ENCODE measurements at places on chromosomes 1 and 21.
A peak's percentile ranks its signal among the peaks of the same experiment; 100 is the strongest.

GRCh38 chr1:34655206-34655874 lies 99.5 kb upstream of the GJB5 start:
- DNase-seq = no peak

GRCh38 chr1:119808491-119808890 lies 2.8 kb downstream of the REG4 start:
- no peak for DNase-seq

DNA sequence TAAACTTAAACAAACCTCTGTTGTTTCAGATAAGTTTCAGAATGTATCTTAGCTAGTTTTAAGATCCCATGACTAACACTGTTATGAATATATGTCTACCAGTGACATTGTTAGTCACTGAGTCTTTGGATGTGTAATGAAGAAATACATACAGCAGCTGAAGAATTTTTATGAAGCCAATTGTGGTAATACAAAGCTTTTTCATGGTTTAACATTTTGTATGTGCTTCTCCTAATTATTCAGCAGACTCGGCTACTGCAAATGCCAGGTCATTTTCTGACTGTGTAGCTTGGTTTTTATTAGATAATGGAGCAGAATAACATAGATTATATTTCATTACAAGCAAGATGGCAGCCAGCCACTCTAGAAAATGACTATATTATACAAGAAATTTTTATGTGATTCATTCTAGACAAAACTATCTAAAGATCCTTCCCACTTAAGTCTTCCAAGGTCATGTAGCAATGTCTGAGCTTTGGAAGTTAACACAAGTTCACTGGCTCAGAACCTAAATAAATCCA lies 147.8 kb downstream of the TNFSF18 start:
- DNase-seq = peak; percentile 49

- no peak for DNase-seq
Measured at GRCh38 chr1:216562383-216562782, 139.1 kb upstream of the USH2A start.

GRCh38 chr1:40185951-40186864 lies 25.0 kb downstream of the RLF start:
- DNase-seq = peak; percentile 82

DNA sequence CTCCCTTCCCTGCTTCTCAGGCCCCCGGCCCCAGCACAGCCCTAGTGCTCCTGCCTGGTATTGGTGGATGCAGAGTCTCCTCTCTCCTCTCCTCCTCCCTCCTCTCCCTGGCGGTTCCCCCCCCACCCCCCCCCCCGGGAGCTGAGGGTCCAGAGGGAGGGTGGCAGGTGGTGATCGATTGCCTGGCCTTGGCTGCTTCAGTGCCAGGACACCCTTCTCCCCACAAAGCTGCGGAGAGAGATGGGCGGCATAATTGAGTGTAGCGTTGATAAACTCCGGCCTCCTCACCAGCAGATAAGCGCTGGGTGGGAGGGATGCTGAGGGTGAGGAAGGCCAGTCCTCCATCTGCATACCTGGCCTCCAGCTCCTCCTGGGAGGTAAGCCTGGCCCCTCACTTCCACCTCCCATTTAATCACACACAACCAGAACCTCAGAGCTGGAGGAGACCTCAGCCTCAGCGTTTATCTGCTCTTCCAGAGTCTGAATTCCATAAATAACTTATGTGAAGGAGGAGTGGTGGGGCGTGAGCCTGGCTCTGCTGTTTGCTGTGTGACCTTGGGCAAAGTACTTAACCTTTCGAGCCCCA lies 60.8 kb downstream of the LRRN2 start:
- no peak for DNase-seq

GRCh38 chr1:59061876-59062275 lies 235.0 kb upstream of the FGGY start:
- no peak for DNase-seq

GRCh38 chr1:18032172-18032859 lies 75.3 kb upstream of the IGSF21 start:
- DNase-seq = no peak

GRCh38 chr1:244858357-244858756 lies 6.0 kb downstream of the HNRNPU start:
- DNase-seq = no peak

- no peak for DNase-seq
Measured at GRCh38 chr1:118396829-118397495, 211.9 kb upstream of the SPAG17 start.

GRCh38 chr1:5691795-5692509 lies 300.3 kb downstream of the NPHP4 start:
- no peak for DNase-seq

- DNase-seq = no peak
Measured at GRCh38 chr1:37040261-37040660, 5.9 kb upstream of the GRIK3 start.

DNA sequence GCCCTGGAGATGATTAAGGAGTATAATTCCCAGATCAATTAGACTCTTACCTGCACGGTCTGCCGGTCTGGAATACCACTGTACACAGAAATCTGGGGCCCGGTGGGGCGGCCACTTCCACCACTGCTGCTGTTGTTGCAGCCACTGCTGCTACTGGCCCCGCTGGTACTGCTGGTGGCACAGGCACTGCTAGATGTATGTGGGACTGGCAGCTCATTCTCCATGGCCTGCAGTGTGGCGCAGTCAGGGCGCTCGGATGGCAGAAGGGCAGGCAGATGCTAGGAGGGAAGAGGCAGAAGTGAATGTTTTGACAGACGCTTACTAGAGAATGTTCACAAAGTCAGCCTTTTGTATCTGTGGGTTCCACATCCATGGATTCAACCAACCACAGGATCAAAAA lies 54.4 kb upstream of the A3GALT2 start:
- no peak for DNase-seq

- no peak for DNase-seq
Measured at GRCh38 chr1:221994274-221994698, 252.4 kb upstream of the DUSP10 start.

- DNase-seq = no peak
Measured at GRCh38 chr1:116573431-116574095, 2.7 kb upstream of the CD58 start.

DNA sequence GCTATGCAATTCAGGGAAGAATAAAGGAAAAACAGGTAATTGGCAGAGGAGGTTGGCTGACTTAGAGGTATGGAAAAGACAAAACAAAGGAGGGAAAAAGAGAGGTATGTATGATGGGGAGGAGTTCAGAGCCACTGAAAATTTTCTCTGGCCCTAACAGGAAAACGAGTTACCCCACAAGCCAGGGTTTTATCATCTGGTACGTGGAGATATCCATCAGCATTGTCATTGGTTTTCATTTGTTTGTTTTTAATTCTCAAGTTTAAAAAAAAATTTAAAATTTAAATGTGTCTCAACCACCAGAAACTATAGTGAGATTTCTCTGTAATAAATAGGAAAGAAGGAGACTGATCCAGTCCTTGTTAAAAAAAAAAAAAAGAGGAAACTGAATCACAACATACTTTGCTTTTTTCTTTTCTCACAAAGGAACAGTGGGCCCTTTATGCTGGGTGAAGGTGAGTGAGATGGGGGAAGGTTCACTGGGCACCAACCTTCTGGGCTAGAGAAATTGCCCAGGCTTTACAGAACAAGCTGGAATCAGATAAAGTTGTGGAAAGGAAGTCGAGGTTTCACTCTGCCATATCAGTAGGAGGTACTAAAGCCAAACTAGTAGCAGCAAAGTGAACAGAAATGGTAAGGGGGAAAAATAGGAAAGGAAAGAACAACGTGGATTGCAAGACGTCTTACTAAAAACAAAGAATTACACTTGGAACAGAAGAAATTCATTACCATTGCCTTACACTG lies 2.7 kb downstream of the IFNAR2 start:
- peak; percentile 23 for DNase-seq

DNA sequence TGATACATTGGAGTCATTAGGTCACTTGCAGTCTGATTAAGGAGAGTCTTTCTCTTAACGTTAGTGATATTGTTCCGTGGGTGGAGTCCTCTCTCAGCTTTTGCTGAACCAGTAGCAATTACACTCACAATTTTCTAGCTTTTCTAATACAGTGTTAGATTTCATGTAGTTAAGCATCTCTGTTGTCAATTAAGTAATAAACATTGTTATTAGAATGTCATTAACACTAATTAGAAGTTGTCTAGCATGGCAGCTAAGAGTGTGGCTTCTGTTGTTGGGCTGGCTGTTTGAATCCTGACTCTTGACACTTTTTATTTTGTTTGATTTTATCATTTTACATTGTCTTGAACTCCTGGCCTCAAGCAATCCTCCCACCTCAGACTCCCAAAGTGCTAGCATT lies 33.4 kb downstream of the FAAH start:
- no peak for DNase-seq

DNA sequence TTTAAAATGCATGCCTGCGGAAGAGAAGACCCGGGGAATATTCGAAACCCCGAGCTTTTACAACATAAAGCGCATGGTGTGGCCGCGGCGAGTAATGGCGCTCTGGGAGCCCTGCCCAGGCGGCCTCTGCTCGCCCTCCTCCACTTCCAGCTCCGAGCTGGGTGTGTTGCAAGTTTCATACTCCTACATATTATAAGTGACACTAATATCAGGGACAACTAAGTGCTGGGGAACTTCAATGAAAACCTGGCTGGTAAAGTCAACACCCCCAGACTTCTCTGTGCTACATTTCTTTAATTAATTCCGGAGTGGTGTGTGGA lies 11.8 kb downstream of the SIM2 start:
- no peak for DNase-seq
